ENCODE measurements at places on chromosomes 13 and 19.
A peak's percentile ranks its signal among the peaks of the same experiment; 100 is the strongest.

GRCh38 chr19:29887442-29887855 is 54.6 kb upstream of the URI1 start:
- peaks cover 21% of the 10 kb centered on the region for H3K4me1 ChIP-seq
- peak overlapping the region; percentile 25 for H3K27ac ChIP-seq
- no peaks in the 10 kb centered on the region for H3K36me3 ChIP-seq
- no peak overlapping the region for H3K4me3 ChIP-seq
- H3K27me3 ChIP-seq: peaks cover 9% of the 10 kb centered on the region

DNA sequence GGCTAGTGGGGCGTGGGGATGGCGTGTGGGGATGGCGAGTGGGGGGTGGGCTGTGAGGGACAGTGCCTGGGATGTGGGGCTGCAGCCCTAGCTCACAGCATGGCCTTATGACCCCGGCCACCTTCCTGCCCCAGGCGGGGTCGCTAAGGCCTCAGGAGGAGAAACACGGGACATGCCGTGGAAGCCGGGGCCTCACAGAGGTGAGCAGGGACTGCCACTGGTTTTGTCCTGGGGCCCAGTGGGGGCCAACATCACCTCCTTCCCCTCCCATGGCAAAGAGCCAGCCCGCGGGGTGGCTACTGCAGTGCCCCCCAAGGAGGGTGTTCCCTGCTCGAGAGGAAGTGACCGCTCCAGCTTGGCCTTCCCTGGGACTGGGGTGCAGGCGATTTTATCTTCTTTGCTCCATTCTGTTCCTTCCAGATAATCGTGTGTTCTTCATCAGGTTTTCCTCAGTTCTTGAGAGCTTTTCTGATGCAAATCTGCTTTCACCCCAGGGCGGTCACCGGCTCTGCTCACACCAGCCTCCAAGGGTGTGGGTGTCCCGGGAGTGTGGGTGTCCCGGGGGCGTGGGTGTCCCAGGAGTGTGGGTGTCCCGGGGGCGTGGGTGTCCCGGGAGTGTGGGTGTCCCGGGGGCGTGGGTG is 1.2 kb downstream of the F7 start:
- H3K36me3 ChIP-seq: no peaks in the 10 kb centered on the region
- H3K27me3 ChIP-seq: peaks cover 27% of the 10 kb centered on the region
- H3K27ac ChIP-seq: no peak overlapping the region
- peaks cover 11% of the 10 kb centered on the region for H3K4me1 ChIP-seq
- no peak overlapping the region for H3K4me3 ChIP-seq

- no peaks in the 10 kb centered on the region for H3K36me3 ChIP-seq
- peak overlapping the region; percentile 65 for H3K27ac ChIP-seq
- no peak for DNase-seq
- peaks cover 6% of the 10 kb centered on the region for H3K27me3 ChIP-seq
- H3K4me1 ChIP-seq: peaks cover 43% of the 10 kb centered on the region
Observed at GRCh38 chr19:42468273-42468796, 25.6 kb upstream of the CXCL17 start.

DNA sequence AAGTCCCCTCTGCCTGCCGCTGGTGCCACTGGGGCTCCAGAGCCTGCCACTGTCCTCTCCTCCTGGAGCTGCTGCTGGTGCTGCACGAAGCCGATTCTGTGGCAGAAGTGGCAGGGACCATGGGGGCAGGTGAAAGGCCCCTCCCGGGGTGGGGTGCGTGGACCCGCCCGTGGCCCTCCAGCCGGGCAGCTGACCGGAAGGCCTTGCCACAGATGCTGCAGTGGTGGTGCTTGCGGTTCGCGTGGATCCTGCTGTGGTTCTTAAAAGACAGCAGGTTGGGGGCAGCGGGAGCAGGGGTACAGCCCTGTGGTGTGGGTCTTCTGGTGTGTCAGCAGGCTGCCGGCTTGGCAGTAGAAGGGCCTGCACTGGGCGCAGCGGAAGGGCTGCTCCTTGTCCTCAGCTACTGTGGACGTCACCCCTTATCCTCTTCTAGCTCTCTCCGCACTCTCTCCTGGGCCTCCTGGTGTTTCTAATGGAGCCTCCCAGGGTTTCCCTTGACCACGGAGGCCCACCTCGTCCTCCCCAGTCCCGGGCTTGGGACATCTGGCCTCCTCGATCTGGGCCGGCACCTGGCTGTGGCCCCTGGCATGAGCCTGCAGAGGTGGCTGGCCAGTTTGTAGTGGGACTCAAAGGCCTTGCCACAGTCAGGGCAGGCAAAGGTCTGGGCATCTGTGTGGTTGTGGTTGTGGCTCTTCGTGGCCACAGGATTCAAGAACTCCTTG is 380.4 kb downstream of the OLFM4 start:
- H3K36me3 ChIP-seq: no peaks in the 10 kb centered on the region
- DNase-seq: no peak
- no peak overlapping the region for H3K27ac ChIP-seq

- peaks cover 73% of the 10 kb centered on the region for H3K27me3 ChIP-seq
- H3K4me3 ChIP-seq: no peak overlapping the region
- H3K4me1 ChIP-seq: peaks cover 7% of the 10 kb centered on the region
- no peak overlapping the region for H3K27ac ChIP-seq
- no peaks in the 10 kb centered on the region for H3K36me3 ChIP-seq
Observed at GRCh38 chr19:18795540-18795939, 4.4 kb upstream of the COMP start.

DNA sequence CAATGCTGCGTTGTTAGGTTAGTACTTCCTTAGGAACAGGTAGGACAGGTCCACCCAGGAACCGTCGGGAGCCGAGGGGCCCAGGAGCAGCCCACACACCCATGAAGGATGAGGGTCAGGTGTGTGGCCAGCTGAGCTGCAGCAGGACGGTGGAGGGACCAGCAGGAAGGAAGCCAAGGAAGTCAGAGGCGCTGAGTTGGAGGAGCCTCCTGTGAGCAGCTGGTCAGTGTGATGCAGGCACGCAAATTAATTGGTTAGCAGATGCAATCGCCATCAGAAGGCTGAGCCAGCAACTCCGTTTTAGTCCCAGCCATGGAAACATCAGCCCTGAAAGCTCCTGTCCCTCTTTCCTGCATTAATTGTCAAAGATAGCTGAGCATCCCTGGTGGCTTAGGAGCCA is 114.9 kb upstream of the SOX1 start:
- H3K36me3 ChIP-seq: no peaks in the 10 kb centered on the region
- H3K27ac ChIP-seq: no peak overlapping the region
- no peak overlapping the region for H3K4me3 ChIP-seq
- no peak for DNase-seq
- H3K27me3 ChIP-seq: peaks cover 31% of the 10 kb centered on the region

DNA sequence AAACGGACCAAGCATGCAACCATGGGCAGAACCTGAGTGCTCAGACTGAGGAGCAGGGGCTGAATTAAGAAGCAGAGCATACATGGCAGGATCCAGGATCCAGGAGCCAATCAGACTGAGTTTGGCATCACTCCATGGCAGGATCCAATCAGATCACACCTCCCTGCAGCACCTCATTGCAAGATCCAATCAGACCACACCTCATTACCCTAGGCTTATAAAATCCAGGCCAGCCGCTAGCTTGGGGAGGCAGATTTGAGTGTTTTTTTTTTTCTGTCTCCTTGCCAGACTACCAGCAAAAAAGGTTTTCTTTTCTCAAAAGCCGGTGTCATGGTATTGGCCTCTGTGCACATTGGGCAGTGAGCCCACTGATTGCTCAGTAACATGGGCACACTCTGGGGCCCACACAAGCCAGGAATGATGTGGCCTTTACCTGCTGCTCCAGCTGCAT is 127.9 kb upstream of the GJB6 start:
- H3K27ac ChIP-seq: no peak overlapping the region
- peaks cover 12% of the 10 kb centered on the region for H3K27me3 ChIP-seq
- no peaks in the 10 kb centered on the region for H3K36me3 ChIP-seq
- H3K4me1 ChIP-seq: peaks cover 20% of the 10 kb centered on the region
- DNase-seq: no peak

DNA sequence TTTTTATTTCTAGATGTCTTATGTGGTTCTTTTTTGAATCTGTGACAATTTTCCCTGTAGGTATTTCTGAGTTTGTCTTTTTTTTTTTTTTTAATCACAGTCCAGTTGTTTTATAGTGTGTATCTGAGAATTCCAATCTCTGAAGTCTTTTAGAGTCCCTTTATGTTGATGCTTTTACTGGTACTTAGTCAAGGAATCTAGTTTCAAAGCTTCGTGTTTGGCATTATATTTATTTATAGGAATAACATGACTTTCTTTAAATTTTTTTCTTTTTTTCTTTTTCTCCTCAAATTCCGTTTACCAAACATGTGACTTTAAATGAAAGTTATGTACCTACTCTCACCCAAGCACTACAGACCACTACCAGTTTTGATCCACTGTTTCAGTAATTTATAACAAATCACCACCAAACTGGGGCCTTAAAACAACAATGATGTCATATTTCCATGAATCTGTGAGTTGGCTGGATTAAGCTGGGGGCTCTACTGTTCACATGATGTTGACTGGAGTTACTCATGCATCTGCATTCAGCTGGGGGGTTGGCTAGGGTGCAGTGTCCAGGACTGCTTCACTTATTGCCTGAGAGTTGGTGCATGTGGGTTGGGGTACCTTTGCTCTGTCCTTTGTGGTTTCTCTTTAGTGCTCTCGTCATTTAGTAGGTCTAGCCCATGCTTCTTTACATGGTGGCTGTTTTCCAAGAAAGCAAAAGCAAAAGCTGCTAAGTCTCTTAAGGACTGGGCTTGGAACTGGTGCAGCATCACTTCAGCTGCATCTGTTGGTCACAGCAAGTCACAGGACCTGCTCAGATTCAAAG is 22.3 kb downstream of the KCTD4 start:
- DNase-seq: no peak
- peaks cover 41% of the 10 kb centered on the region for H3K36me3 ChIP-seq
- H3K4me3 ChIP-seq: no peak overlapping the region
- peaks cover 19% of the 10 kb centered on the region for H3K4me1 ChIP-seq

GRCh38 chr13:29594710-29595379 is 643 bp downstream of the SLC7A1 start:
- DNase-seq: peak; percentile 56
- H3K4me1 ChIP-seq: peaks cover 30% of the 10 kb centered on the region
- H3K27ac ChIP-seq: no peak overlapping the region
- no peaks in the 10 kb centered on the region for H3K36me3 ChIP-seq
- H3K27me3 ChIP-seq: peaks cover 28% of the 10 kb centered on the region

- H3K27ac ChIP-seq: no peak overlapping the region
- peak; percentile 89 for DNase-seq
- no peaks in the 10 kb centered on the region for H3K27me3 ChIP-seq
- H3K36me3 ChIP-seq: peaks cover 4% of the 10 kb centered on the region
- H3K4me1 ChIP-seq: no peaks in the 10 kb centered on the region
Observed at GRCh38 chr19:3544742-3545668, 6.0 kb downstream of the TEKTIP1 start.

GRCh38 chr13:35485424-35485823 is 8.9 kb upstream of the MAB21L1 start:
- H3K4me3 ChIP-seq: no peak overlapping the region
- H3K36me3 ChIP-seq: no peaks in the 10 kb centered on the region
- peaks cover 14% of the 10 kb centered on the region for H3K27me3 ChIP-seq
- H3K4me1 ChIP-seq: peaks cover 8% of the 10 kb centered on the region
- no peak for DNase-seq

GRCh38 chr19:33139165-33139564 is 7.3 kb downstream of the WDR88 start:
- H3K36me3 ChIP-seq: no peaks in the 10 kb centered on the region
- H3K27me3 ChIP-seq: peaks cover 30% of the 10 kb centered on the region
- no peak overlapping the region for H3K4me3 ChIP-seq
- no peak for DNase-seq
- H3K27ac ChIP-seq: peak overlapping the region; percentile 57

DNA sequence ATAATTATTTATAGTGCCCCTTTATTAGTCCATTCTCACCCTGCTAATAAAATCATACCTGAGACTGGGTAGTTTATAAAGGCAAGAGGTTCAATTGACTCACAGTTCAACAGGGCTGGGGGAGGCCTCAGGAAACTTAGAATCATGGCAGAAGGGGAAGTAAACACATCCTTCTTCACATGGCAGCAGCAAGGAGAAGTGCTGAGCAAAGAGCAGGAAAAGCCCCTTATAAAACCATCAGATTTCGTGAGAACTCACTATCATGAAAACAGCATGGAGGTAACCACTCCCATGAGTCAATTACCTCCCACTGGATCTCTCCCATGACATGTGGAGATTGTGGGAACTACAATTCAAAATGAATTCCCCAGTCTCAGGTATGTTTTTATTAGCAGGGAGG is 89.9 kb upstream of the STARD13 start:
- H3K36me3 ChIP-seq: no peaks in the 10 kb centered on the region
- no peak overlapping the region for H3K4me3 ChIP-seq
- peaks cover 3% of the 10 kb centered on the region for H3K27me3 ChIP-seq
- H3K27ac ChIP-seq: no peak overlapping the region

DNA sequence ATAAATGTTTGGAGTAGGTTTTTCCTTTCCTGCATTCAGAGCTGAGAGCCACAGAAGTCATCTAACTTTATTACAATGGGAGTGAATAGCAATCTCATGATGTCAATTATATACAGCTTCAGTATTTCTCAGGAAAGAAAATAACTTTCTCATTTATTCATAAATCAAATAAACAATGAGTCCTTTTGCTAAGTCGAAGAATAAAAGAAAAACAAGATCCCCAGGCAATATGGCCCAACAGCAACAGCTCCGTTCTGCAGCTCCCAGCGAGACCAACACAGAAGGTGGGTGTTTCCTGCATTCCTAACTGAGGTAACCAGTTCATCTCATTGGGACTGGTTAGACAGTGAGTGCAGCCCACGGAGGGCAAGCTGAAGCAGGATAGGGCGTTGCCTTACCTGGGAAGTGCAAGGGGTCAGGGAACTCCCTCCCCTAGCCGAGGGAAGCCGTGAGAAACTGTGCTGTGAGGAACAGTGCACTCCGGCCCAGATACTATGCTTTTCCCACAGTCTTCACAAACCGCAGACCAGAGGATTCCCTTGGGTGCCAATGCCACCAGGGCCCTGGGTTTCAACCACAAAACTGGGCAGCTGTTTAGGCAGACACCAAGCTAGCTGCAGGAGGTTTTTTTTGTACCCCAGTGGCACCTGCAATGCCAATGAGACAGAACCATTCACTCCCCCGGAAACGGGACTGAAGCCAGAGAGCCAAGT is 128.2 kb downstream of the SLITRK1 start:
- no peak overlapping the region for H3K27ac ChIP-seq
- H3K4me3 ChIP-seq: no peak overlapping the region
- H3K27me3 ChIP-seq: peaks cover 3% of the 10 kb centered on the region
- no peak for DNase-seq
- no peaks in the 10 kb centered on the region for H3K36me3 ChIP-seq
- H3K4me1 ChIP-seq: no peaks in the 10 kb centered on the region

DNA sequence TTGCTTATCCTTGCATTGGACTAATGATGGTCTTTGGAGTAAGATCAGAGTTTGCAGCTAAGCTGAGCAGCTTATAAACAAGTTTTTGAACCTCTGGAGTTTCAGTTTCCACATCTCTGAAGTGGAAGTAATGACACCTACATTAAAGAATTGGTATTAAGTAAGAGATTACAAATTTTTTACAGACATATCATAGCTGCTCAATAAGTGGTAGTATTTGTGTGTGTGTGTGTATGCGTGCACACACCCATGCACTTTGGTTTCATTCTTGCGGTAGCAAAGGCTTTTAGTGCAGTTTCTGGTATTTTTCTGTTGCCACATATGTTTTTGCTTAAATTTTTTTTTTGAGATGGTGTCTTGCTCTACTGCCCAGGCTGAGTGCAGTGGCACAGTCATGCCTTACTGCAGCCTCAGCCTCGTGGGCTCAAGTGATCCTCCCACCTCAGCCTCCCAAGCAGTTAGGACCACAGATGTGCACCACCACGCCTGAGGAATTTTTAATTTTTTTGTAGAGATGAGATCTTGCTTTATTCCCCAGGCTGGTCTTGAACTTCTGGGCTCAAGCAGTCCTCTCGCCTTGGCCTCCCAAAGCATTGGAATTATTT is 4.5 kb downstream of the NAA16 start:
- no peak overlapping the region for H3K4me3 ChIP-seq
- no peak overlapping the region for H3K27ac ChIP-seq
- no peak for DNase-seq
- no peaks in the 10 kb centered on the region for H3K27me3 ChIP-seq
- peaks cover 47% of the 10 kb centered on the region for H3K36me3 ChIP-seq

All from nephron progenitor cell (in vitro differentiated cells).